ENCODE measurements at places on chromosomes 1 and 21.

DNA sequence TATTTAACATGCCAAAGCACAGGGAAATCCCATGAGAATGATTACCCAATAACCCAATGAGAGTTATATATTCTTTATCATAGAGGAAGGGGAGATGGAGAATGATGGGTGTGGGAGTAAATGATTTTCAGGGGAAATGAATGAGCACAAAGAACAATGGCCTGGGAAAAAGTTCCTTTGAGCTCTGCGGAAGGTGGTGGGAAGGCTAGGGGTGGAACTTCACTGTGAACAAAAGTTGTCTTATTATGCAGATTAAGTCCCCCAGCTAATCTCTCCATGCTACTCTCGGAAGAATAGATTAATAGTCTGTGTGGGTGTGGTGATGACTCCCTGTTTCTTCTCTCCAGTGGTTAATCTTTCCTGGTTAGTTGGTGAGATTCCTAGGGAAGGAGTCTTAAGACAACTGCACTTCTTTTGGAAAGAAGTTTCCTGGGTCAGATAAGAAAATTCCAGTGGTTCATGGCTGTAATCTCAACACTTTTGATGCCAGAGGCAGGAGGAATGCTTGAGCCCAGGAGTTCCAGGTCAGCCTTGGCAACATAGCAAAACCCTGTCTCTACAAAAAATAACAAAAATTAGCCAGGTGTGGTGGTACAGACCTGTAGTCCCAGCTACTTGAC is 71.6 kb downstream of the DNTTIP2 start:
- DNase-seq, result no peak

GRCh38 chr1:9782897-9783296 is 40.9 kb downstream of the CLSTN1 start:
- no peak for DNase-seq

GRCh38 chr1:234968451-234968850 is 160.2 kb downstream of the TOMM20 start:
- DNase-seq, result no peak

- no peak for DNase-seq
These were observed 30.3 kb downstream of the TMEM69 start for GRCh38 chr1:45718289-45718688.

- peak; percentile 88 for DNase-seq
These were observed 25.9 kb downstream of the KIRREL1 start for GRCh38 chr1:158019171-158019868.

GRCh38 chr21:29726044-29726443 is 213.8 kb downstream of the GRIK1 start:
- no peak for DNase-seq

DNA sequence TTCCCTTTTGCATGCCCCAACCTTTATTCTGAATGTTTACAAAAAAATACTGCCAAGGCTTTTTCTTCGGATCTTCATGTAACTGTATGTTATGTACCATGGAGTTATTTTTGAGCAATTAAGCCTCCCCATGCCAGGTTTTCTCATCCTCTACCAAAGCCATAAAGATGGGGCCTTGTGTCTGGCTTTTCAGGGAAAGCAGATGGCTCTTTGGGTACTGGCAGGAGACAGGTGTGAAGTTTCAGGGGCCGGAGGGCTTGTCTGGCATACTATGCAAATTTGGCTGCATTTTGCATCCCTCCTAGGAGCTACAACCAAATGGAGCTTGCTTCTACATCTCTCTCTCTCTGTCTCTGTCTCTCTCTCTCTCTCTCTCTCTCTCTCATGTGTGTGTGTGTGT is 28.1 kb upstream of the PLXNA2 start:
- no peak for DNase-seq

GRCh38 chr1:11855430-11855829 is 3.3 kb downstream of the NPPB start:
- no peak for DNase-seq

GRCh38 chr1:46801323-46802055 is 2.6 kb downstream of the CYP4B1 start:
- DNase-seq, result no peak

DNA sequence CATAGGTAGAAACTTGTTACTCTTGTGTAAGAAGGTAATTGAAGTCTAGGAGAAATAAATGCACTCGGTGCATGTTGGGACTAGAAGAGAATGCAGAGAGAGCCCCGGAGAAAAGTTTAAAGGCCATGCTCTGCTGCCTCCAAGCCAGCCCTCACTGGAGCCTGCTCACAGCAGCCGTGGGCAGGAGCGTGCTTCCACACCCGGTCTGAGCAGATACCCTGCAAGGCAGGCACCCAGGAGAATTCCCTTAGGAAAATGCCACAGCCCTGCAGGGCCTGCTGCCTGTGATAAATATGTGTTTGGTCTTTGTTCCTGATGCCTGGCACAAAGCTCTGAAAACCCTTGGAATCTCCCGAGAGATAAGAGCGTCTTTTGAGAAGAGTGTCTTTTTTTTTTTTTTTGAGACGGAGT is 22.8 kb downstream of the C2CD2 start:
- peak; percentile 91 for DNase-seq

GRCh38 chr1:173863224-173864161 is 4.3 kb downstream of the GAS5 start:
- DNase-seq, result no peak

DNA sequence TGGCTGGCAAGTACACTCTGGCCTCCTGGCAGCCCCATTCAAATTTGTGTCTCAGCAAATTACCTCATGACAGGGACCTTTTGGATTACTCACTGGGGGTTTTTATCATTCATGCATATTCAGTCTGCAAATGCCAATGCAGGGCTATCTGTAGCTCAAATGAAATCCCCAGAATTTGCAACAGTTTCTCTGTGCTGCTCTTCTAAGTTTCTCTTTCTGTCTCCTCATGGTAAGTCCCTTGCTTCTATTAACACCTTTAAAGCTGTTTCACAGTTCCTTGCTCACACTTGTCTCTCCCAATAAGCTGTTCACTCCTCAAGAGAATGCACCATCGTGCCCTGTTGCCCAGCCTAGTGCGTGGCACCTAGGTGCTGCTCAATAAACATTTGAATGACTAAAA is 3.3 kb upstream of the FAM78B start:
- no peak for DNase-seq

- DNase-seq, result no peak
These were observed 42.1 kb upstream of the ZNF496 start for GRCh38 chr1:247373721-247374141.

DNA sequence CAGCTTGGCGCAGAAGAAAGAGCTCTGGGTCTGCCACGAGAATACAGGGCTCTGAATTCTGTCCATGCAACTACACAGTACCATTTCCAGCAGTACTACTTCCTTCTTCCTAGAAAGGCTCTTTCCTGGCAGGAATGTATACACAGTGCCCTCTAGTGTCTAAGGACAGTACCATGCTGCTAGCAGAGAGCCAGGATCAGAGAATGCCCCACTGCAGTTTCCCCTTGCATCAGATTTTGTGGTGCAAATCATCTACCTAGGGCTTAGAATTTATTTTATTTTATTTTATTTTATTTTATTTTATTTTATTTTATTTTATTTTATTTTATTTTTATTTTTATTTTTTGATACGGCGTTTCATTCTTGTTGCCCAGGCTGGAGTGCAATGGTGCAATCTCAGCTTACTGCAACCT is 50.8 kb downstream of the PAX7 start:
- peak; percentile 20 for DNase-seq

DNA sequence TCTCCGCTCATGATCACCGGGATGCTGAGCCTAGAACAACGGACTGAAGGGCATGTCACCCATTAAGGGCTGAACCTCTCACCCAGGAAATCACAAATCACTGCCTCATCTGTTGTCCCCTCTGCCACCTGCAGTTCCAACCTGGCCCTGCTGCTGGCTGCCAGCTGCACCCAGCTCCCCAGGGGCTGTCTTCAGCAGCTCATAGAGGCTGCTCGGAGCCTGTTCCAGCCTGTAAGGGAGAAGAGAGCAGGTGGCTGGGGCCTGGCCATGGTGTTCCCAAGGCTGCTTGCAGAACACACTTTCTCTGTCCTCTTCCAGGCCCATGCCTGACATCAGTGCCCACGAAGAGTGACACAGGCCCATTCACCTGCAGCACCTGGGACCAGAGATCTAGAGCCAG is 44.5 kb upstream of the DISP3 start:
- DNase-seq, result no peak

DNA sequence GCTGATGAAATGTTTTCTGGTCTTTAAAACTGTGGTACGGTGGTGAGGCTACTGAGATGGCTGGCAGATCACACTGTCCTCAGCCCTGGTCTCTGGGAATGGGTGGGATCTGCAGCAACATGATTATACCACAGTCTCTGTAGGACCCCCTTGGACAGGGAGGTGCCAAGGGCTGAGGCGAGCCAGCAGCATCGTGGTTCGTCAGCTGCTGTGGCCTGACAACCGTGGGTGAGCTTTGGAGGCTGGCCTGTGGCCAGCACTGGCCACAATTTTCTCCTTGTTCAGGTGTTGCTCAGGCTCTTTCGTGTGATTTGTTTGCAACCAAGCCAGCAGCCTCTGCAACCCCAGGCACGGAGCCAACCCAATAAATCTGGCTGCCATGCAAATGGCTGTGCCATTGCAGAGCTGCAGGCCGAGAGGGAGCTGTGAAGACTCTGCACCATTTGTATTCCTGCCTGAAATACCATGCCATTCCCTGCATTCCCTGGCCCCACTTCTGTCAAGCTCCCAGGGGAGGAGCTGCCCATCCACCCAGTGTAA is 70.9 kb downstream of the PCP4 start:
- DNase-seq, result no peak

DNA sequence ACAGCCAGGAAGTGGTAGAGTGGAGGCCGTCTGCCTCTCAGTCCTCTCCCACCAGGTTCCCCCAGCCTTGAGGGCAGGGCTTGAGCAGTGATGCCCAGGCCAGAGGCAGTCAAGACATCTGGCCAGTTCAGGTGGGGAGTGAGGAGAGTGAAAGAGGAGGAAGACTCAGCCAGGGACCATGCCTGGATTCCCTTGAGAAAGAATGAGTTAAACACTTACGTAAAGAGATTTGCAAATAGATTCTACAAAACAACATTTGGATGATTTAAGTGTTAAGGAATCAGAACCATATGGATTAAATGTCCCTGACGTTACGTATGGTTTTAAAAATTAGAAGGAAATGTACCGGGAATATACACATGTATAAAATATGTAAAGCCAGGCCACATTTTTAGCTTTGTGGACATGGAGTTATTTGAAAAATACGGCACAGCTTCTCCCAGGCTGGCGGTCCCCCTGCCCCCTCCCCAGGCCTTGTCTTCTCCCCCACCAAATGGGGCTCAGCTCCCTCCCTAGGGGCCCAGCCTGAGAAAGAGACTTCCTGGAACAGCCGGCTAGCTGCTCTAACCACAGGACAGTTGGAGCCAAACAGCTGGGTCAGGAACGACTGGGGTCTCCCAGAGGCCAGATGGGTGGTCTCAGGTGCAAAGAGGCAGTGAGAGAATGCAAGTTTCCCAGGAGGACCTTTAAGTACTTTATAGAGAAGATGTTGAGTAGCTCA is 188.3 kb upstream of the EDN2 start:
- peak; percentile 77 for DNase-seq

DNA sequence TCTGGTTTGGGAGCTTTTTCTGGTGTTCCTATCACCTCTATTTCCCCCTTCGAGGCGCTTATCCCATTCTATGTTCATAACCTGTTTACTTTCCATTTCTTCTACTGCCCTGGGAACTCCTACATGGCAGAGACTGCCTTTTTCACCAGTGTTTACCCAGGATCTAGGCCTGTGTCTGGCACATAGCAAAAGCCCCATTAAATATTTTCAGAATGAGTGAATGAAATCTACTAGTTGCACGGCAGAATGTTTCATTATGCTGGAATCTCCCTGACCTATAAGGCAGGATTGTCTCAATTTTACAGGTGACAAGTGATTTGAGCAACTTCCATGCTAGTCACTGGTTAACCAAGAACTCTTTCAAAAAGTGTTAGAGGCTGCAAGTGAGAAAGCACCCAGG is 70.1 kb downstream of the PGM1 start:
- peak; percentile 87 for DNase-seq

DNA sequence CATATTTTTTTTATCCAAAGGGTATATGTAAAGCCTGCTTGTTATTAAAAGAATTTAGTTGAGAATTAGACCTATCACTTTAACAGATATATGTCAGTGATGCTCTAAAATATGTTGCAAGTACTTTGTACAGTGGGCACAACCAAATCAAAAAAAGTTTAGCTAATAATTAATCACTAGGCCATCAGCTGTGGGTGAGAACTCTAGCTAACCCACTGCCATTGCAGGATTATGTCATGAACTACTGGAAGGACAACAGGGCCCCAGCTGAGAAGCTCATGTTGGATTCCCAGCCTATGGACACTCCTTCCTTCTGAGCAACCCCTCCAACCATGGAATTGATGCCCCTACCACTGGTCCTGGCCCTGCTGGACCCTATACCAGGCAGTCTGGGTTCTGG is 6.8 kb upstream of the CHIA start:
- no peak for DNase-seq

GRCh38 chr1:222084996-222085395 is 343.1 kb upstream of the DUSP10 start:
- peak; percentile 47 for DNase-seq

- DNase-seq, result peak; percentile 63
These were observed 2.7 kb upstream of the PALMD start for GRCh38 chr1:99643021-99643779.

- DNase-seq, result no peak
These were observed 132.7 kb downstream of the DMRTB1 start for GRCh38 chr1:53591924-53592323.

DNA sequence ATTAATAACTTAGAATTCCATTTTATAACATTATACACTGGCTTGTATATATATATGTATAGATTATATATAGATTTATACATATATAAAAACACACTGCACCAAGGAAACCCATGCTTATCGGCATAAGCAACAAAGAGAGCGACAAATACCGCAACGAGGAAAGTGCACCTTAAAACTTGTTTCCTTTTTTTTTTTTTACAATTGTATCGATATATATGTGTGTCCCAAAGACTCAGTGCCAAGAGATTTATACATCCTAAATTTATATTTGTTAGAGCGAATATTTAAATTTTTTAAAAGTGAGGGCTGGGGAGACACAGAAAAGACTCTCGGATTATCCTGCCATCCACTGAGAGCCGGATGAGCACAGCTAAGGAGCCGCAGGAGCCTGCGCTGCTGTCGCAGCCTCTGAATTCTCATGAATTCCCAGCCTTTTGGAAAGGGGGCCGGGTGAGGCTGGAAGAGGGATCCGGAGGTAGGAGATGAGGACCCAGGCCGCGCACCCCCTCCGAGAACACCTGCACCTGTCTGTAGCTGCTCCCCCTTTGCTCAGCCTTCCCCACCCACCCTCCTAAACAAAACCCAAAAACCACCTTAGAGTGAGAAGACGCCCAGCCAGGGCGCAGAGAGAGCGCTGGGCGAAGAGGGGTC is 5.2 kb downstream of the DMRTA2 start:
- no peak for DNase-seq
